G401 (cell line): ENCODE measurements at places on chromosomes 3 and 15.

DNA sequence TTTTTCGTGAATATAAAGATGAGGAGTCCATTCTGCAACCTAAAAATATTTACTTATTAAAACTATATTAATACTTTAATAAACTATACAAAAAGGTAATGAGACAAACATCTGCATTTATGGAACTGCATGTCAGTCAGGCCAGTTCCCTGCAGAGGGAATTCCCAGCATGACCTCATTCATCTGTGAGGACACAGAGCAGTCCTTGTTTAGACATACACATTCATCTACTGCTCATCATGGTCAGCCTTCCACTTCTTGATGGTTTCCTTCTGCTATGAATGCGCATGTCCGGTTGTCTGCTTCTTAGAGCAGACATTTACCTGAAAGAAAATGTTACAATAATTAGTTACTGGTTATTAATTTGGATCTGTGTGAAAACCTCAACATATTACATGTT is 3.3 kb upstream of the ACTR8 start:
- DNase-seq: no peak

GRCh38 chr3:16759227-16759903 is 125.4 kb upstream of the PLCL2 start:
- DNase-seq: no peak

- no peak for DNase-seq
Measured at GRCh38 chr3:195818301-195818700, 6.6 kb upstream of the MUC4 start.

DNA sequence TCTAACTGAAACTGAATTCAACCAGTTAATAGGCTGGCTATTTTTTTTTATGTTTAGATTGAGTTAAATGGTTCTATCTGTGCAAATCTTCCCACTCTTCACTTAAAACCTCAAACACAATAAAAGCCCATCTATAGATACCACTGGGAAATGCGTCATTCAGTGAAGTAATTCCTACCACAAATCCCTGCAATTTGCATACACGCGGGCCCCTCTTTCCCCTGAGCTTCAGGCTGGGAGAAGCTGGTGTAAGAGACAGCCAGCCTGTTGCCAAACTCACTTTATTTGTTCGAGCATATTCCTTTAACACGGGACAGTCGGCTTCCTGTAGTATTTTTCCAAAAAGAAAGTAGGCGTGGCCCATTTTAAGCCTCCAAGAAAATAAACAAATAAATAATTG is 26.0 kb upstream of the MCTP2 start:
- DNase-seq: no peak
